CD14-positive monocyte (primary cell): ENCODE measurements at places on chromosomes 2 and 18. TPM values are rescaled to one million over a fixed set of nuclear protein-coding genes. Genes with fewer than 3 reads are reported as not detected.

The SLC9A4 gene
- polyA plus RNA-seq: not detected in 2 replicates

The FN1 gene
- polyA plus RNA-seq: 0.21 and 0.32 TPM in 2 replicates

DNA sequence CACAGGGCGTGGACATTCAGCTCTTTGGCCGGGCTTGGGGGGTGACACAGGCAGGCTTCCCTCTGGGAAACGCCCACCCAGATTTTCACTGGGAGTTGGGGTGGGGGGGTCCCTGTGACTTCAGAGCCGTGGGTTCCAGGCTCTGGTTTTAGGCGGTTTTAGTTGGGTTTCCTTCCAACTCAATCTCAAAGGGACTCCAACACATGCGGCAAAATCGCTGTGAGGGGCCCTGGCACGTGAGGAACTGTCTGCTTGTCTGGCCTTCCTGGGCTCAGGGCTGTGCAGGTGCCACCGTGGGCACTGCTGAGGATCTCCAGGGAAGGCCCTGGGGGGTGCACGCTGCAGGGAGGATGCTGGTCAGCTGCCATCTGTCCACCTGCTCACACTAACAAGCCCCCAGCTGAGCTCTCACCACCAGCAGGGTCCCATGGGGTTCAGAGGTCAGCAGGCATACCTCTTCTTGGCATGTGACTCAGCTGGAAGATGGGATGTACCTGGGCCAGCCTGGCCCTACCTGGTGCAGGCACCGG, 11.7 kb downstream of the HS6ST1 start:
- no peak overlapping the region for H3K27ac ChIP-seq
- peaks cover 9% of the 10 kb centered on the region for H3K4me1 ChIP-seq
- H3K27me3 ChIP-seq: no peaks in the 10 kb centered on the region
- H3K4me3 ChIP-seq: no peak overlapping the region
- H3K36me3 ChIP-seq: peaks cover 6% of the 10 kb centered on the region

- DNase-seq: peak; percentile 30
- no peak overlapping the region for H3K27ac ChIP-seq
- no peaks in the 10 kb centered on the region for H3K36me3 ChIP-seq
- no peak overlapping the region for H3K4me3 ChIP-seq
Measured at GRCh38 chr2:12856934-12857601, 140.3 kb downstream of the TRIB2 start.

GRCh38 chr2:105734762-105735538, 9.8 kb upstream of the NCK2 start:
- peaks cover 3% of the 10 kb centered on the region for H3K4me1 ChIP-seq
- no peaks in the 10 kb centered on the region for H3K36me3 ChIP-seq
- no peak overlapping the region for H3K27ac ChIP-seq
- no peak overlapping the region for H3K4me3 ChIP-seq

DNA sequence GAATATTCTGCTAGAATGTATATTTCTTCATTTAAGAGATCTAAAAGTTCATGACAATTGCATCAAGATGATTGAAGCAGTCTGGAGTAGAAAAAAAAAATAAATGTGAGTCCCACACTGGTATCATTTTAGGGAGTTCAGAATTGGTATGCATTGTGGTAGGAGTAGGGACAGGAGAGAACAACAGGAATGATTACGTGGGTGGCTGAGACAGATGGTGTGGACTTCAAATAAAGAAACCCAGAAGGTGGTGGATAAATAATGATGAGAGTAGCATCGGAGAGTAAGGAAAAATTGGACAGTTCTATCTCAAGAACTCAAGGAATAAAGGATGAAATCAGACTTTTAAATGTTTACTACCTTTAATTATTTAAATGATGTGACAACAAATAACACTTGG, 289.6 kb downstream of the GALNT13 start:
- no peak for DNase-seq
- H3K27me3 ChIP-seq: no peaks in the 10 kb centered on the region
- H3K36me3 ChIP-seq: no peaks in the 10 kb centered on the region

The TMEM37 gene
- polyA plus RNA-seq: not detected

The LRP1B gene
- polyA plus RNA-seq: not detected in 2 replicates

DNA sequence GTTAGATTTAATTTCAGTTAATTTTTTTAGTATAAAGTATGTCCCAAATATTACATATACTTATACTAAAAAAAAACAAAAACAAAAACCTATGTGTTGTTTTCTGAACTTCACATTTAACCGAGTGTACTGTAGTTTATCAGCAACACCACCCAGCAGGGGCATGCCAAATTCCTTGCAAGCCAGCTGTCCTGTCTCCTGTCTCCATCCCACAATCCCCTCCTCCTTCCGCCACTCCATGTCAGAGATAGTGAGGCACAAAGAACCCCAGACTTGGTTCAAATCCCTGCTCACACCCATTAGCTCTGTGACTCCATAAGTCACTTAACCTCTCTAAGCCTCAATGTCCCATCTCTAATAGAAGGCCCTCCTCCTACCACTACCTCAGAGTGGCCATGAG, 9.4 kb downstream of the CHST10 start:
- no peaks in the 10 kb centered on the region for H3K4me1 ChIP-seq
- no peaks in the 10 kb centered on the region for H3K27me3 ChIP-seq
- no peak for DNase-seq
- H3K27ac ChIP-seq: no peak overlapping the region
- no peak overlapping the region for H3K4me3 ChIP-seq
- H3K36me3 ChIP-seq: peaks cover 26% of the 10 kb centered on the region

GRCh38 chr18:9157806-9158205, 21.2 kb downstream of the ANKRD12 start:
- DNase-seq: no peak
- H3K4me3 ChIP-seq: no peak overlapping the region
- no peaks in the 10 kb centered on the region for H3K27me3 ChIP-seq
- H3K27ac ChIP-seq: no peak overlapping the region
- peaks cover 13% of the 10 kb centered on the region for H3K4me1 ChIP-seq

DNA sequence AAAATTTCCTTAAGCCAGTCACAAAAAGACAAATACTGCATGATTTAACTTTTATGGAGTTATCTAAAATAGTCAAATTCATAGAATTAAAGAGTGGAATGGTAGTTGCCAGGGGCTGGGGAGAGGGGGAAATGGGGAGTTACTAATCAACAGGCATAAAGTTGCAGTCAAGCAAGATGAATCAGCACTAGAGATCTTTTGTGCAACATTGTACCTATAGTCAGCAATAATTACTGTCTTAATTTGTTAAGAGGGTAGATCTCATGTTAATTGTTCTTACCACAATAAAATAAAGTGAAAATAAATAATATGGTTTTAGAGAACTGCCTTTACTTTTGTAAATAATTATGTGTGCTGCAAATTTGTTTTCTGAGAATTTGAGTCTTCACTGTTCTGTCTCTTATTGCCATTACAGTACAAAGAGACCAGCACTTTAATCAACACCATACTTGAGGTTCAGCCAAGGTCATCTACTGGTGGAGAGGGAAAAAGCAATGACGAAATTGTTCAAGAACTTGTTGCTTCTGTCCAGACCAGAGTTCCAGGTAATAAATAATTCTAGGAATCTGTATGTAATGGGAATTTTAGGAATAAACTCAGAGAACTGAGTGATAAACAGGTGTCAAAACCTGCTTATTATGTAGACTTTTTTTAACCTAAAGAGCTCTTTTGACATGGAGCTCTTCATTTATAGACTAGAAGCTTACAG, 75.5 kb downstream of the TRABD2A start:
- no peaks in the 10 kb centered on the region for H3K36me3 ChIP-seq
- no peak overlapping the region for H3K4me3 ChIP-seq
- no peak overlapping the region for H3K27ac ChIP-seq
- no peaks in the 10 kb centered on the region for H3K4me1 ChIP-seq
- DNase-seq: no peak
- no peaks in the 10 kb centered on the region for H3K27me3 ChIP-seq

The TMEM131 gene
- polyA plus RNA-seq: 7.0 TPM
